ENCODE measurements at places on chromosomes 2 and 18.
A peak's percentile ranks its signal among the peaks of the same experiment; 100 is the strongest.

GRCh38 chr2:127597046-127597983, 48.6 kb upstream of the GPR17 start:
- no peak for DNase-seq

DNA sequence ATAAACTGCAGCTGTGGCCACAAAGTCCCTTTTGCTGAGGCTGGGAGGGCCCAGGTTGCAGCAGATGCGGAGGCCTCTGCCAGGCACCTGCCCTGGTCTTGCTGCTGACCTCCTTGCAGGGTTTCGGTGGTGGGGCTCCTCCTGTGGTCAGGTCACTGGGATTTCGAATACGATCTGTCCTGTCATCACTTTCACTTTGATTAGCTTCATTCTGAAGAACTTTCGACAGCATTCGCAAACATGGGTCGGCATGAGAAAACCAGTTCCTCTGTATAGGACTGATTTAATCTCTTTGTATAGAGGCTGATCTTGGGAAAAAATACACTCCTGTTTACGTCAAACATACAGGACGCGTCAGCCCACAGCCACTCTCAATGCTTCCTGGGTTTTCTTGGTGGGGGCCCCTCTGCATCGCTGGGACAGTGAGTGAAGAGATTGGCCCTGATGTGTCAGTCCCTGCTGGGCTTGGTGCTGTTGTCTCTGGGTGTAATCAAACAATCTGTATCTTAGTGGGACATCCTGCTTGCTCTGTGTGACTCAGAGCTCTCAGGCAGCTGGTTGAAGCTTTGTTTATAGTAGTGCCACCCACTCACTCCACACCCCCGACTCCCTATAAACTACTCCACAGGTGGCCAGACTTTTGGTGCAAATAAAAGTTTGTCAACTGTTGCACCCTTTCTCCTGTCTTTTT, 209.4 kb upstream of the CXCR4 start:
- peak; percentile 86 for DNase-seq

DNA sequence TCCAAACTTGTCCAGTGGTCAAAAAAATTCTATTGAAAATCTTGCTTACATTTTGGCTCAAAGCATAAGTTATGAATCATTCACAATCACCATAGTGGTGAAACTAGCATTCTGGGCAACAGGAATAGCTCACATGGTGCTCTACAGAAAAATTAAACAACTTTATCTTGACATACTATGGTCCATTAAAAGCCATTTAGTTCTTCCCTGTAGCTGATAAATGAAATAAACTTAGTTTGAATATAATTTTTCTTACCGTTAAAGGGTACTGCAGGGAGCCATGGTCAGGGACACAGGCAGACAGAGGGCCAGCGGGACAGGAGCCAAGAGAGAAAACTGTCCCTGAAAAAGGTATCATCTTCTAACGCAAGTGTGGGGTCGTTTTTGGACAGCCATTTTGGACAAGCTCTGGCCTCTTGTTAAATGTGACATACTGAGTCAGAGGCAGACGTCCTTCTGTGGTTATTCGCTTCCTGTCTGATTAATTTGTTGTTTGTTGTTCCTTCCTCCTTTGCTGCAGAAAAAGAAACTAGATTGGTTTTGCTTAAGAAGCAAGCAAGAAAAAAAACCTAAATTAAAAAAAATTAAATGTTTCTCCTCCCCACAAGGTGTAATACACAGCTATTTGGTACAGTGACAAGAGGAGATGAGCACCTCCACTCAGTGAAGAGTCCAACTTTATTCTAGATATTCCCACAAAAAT, at the start of gene WIPF1:
WIPF1 (minus strand) TSS at position 460 of the 703 bp plus-strand sequence. CDS start 12,231 bp downstream, outside the sequence.
- DNase-seq, result no peak

- peak; percentile 16 for DNase-seq
These were observed 9.6 kb downstream of the FBXO15 start for GRCh38 chr18:74137920-74138538.

DNA sequence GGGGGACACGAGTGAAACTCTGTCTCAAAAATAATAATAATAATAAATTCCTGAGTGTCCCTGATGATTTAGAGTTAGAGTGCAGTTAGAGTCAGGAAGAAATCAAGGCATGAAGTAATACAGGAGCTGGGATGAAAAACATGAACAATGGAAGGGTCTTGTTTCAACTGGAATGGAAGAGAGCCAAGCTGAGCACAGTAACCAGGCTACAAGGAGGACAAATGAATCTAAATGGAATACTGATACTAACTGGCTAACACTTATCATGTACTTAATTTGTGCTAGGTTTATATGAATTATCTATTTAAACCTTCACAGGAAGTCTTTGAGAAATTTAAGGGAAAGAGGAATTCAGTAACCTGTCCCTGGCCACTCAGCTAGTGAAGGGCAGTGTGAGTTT, 38.8 kb upstream of the PSME4 start:
- no peak for DNase-seq

GRCh38 chr2:82182270-82182669, 1877.7 kb upstream of the LRRTM1 start:
- DNase-seq, result no peak

DNA sequence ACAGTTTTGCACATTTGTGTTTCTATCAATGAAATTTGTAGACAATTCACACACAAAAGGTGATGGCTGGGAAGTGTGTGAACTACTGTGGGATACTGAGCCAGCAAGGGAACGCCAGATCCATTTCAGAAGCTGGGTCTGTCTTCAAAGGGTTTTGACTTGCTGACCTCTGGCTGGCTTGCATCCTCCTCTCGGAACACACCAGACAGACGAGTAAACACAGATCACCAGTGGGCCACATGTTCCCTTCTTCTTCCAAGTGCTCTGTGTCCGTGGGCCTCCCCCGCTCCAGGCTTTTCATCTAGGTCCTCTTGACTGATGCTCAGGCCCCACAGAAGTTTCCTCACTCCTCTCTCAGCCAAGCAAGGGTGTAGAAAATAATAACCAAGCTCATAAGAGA, 122.2 kb upstream of the OSR1 start:
- DNase-seq, result no peak

DNA sequence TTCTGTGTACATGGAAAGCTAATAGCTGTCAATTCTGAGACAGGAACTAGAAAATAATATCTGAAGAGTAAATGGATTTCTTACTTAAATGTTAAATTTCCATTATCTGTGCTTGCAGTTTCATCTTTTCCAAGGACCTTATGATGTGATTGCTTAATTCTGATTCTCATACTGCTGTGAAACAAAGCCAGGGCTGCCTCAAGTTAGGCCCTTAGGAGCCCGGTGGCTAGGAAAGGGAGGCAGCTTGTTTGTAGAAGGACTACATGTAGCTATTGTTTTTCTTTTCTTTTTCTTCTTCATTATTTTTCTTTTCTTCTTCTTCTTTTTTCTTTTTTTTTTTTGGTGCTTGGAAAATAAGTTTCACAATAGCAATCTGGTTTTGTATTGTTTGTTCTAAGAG, 50.5 kb downstream of the XRCC5 start:
- DNase-seq, result no peak

DNA sequence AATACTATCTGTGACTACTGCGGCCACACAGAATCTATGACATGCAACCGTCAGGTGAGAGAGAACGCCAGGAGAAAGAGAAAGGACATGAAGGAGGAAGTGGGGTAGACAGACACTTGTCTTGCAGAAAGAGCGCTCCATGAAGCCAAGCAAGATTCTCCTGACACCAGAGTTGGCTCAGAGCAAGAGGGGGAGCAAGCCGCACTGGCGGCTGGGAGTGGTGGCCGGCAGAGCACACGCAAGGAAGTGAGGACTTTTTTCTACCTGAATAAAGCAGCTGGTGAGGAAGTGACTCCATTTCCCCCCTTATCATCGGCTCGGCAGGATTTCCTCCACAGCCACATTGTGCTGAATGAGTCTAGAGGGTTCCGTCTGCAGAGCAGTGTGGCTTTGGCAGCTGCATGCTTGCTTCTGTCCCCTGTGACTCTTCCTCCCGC, 181.6 kb downstream of the BCL2 start:
- peak; percentile 50 for DNase-seq

GRCh38 chr18:26908906-26909305, 43.4 kb upstream of the AQP4 start:
- no peak for DNase-seq

- DNase-seq, result no peak
These were observed 52.4 kb upstream of the UPP2 start for GRCh38 chr2:158049129-158049855.
